ENCODE measurements at places on chromosomes 5 and 9.

DNA sequence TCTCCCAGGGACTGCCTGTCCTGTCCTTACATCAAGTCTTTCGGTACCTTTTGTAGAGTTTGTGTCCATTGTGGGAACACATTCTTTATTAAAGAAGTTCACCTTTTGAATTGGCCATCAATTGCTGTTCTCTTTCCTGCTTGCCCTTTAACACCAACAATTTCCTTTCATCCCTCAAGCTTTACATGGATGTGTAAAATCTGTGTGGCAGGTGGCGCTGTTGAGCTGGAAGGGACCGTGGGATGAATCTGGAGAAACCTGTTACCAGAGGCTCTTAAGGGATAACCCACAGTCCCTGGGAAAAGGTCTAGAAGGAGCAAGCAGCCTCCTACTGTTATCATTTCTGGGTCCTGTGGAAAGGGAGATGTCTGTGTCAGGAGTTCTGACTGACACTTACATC, 7.9 kb upstream of the ZFP62 start:
- peak; percentile 73 for DNase-seq

DNA sequence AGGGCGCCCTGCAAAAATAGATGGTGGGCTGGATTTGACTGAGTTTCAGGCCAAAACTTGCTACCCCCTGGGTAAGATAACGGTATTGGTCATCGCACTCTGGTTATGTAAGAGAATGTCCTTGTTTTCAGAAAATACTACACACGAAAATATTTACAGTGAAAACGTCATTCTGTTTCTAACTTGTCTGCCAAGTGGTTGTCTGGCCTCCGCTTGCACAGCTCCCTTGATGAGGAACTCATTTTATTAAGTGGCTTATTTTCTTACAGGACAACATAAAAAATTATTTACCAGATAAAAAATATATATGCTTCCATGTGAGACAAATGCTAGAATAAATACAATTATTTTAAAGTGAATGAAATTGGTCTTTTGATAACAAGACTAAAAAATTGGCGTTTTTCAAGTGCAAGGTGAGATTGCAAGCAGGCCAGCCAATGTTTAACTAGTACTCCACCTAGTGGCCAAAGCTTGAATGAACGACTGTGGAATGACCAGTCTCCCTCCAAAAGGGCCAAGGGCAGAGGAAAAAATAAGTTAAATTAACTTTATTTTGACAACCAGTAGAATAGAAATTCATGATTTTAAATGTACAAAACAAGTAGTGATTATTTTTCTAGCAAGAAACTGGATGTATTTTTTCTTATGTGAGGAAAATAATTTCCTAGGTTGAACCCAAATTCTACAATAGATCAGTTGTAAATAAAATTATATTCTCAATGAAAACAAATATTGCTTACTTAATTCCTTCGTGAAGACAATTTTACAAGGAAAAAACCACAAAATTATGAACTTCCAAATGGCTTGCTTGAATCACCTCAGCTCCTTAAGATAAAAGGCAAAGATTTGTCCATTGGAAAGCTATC, 93.2 kb downstream of the ZFAND5 start:
- DNase-seq, result peak; percentile 52

DNA sequence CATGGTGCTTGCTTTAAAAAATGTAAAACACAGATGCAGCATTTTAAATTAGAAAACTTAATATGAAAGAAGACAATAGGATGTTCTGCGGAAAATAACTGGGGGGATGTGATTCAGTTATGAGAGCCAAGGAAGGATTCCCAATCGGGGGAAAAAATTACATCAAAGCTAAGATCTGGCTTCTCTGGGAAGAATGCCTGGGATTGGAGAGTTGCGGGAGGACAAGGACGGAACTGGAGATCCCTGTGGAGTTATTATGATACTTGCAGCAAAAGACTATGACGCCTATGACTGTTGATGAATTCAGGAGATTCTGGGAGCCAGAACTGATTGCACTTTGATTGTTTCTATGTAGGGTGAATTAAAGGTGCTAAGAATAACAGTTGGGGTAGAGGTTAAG, 24.6 kb downstream of the MTX3 start:
- no peak for DNase-seq

- no peak for DNase-seq
These were observed 152.9 kb downstream of the FRMD3 start for GRCh38 chr9:83385317-83385716.

GRCh38 chr5:151684690-151685361, 1.9 kb downstream of the SPARC start:
- DNase-seq, result no peak

Measured in CD4-positive, alpha-beta T cell treated with Interleukin-6 for 4 hours (primary cell).